Prostate gland (tissue), 2 donors: ENCODE measurements at places on chromosomes 3 and 15.

GRCh38 chr3:22734207-22734606, 468.9 kb upstream of the UBE2E2 start:
- no peak for DNase-seq

GRCh38 chr15:40441565-40442531, 1.1 kb downstream of the BAHD1 start:
- no peak for DNase-seq

DNA sequence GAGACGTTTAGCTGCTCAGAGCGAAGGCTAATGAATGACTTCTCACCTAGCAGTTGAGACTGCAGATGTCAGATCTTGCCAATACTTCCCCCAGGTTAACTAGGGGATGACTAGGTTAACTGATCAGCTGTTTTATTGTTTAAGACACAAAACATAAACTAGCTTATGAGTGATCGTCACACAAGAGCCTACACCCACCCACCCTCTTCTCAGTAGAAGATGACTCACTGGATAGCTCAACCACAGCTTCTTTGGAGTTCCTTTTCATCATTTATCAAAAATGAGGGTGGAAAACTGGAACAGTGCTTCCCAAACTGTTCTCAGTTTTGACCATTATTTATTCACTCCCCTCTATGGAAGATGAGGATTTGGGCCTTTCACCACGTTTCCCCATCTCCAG, 25.2 kb downstream of the GASK1A start:
- no peak for DNase-seq

GRCh38 chr3:155093261-155093660, 13.1 kb downstream of the MME start:
- peak; percentile 27 for DNase-seq

DNA sequence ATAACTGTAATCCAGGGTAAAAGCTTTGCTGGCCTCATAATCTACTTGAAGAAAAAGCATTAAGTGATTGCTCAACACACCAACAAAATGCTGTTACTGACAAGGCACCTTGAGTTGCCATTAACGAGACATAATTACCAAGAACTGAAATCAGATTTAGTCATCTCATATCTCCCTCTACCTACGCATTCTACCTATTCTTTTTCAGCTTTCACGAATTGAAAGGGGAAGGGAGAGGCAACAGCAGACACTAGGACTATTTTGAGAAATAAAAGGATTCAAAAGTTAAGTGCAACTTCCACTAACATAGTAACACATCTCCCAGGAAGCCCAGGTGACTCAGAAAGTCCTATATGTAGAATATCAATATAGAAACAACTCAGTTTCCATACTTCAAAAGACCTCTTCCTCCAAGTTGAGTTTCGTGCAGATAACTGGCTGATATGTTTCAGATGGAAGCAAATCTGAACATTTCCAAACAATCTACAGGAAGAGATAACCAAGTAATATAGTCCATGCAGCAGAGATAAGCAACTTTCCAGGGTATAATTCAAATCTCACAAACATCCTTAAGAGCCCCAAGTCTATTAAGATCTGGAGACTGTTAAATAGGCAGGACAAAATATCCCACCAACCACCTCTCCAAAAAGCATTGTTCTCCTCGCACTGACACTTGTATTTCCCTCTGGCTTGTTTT, 1.9 kb downstream of the OSBPL10 start:
- no peak for DNase-seq

DNA sequence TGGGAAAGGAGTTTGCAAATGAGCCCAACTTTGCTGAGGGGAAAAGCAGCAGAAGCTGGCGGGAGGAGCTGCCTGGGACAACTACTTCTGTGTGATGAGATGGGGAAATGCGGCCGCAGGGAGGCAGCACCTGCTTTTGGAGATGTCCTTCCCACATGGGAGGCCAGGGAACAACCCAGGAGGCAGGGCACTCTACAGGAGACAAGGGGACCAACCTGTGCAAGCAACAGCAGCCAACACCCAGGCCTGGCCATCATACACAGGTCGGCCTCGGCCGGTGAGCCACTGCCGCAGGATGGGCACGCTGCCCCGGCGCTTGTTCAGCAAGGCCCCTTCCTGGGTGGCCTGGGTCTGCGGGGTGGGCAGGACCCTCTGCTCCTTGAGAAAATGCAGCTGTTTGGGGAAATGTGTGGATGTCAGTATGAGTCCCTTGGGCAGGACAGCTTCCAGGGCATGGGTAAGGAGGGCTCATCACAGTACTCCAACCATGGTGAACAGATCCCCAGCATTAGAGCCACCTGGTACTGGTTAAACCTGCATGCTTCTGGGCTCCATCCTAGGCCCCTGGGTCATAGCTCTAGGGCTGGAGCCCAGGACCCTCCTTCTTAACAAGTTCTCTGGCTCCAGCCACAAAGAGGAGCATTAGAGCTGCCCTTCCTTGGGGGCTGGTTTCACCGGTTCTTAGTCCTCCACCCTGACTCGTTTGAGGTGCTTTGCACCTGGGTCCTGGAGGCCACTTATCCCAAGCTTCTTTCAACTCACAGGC, 11.6 kb downstream of the EPB42 start:
- DNase-seq, result no peak

DNA sequence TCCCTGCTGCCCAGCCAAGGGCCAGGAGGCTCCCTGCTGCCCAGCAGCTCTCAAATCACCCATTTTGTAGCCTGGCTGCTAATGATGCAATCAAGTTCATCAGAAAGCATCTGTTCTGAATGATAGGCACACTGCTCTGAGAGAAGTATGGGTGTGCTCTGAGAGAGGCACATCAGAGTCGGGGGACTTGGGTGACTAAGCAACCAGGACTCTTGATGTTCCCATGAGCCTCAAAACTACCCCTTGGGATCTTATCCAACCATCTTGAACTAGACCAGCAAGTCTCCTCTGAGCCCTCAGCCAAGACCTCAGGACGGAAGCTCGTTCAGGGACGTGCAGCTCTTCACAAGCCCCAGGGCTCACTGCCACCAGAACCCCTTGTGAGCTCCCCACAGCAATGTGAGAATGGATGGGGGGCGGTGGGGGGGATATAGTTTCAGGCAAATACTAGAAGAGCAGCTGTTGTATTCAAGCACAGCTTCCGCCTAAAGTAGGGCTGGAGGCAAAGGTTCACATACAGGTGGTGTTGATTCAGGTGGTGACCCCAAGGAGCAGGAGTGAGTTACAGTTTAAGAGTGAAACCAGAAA, 52.2 kb upstream of the HES1 start:
- no peak for DNase-seq

GRCh38 chr3:30260762-30261161, 345.6 kb upstream of the TGFBR2 start:
- DNase-seq, result no peak

- DNase-seq, result peak; percentile 56
These were observed 74.3 kb upstream of the TSEN2 start for GRCh38 chr3:12409684-12410596.

- peak; percentile 69 for DNase-seq
These were observed 832 bp downstream of the TGFBR2 start for GRCh38 chr3:30607032-30607833.

- DNase-seq, result no peak
These were observed 345.3 kb upstream of the POU1F1 start for GRCh38 chr3:87621667-87622066.

- DNase-seq, result no peak
These were observed 8.4 kb upstream of the KLHL24 start for GRCh38 chr3:183626877-183627594.

DNA sequence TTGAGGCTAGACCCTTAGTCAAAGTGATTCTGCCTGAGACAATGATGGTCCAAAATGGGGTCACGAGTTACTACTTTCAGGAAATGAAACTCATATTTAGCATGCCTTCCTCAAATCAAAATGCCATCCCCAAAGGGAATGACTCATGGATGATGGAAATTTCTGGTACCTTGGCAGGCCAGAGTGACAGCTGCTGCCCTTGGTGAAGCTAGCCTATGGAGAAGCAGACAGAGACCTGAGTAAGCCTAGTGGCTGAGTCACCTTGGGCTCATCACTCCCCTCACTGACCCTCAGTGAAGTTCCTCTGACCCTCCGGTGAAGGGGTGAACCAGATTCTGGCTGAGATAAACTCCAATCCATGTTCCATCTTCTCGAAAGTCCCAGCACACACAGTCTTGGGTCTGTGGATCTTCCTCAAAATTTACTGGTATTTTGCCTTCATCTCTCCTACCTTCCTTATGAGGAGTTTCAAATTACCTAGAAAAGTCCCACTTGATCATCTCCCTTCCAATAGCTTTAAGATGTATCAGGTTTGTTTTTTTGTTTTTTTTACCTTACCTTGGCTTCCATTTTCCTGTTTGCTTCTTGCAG, 54.5 kb upstream of the ABHD17C start:
- no peak for DNase-seq

GRCh38 chr15:89623165-89623564, 32.1 kb downstream of the KIF7 start:
- no peak for DNase-seq

GRCh38 chr15:85976102-85976501, 103.6 kb upstream of the AGBL1 start:
- no peak for DNase-seq

- no peak for DNase-seq
These were observed 426.7 kb downstream of the LPP start for GRCh38 chr3:188580659-188581058.

- no peak for DNase-seq
These were observed 38.2 kb downstream of the CORO2B start for GRCh38 chr15:68617001-68617400.

DNA sequence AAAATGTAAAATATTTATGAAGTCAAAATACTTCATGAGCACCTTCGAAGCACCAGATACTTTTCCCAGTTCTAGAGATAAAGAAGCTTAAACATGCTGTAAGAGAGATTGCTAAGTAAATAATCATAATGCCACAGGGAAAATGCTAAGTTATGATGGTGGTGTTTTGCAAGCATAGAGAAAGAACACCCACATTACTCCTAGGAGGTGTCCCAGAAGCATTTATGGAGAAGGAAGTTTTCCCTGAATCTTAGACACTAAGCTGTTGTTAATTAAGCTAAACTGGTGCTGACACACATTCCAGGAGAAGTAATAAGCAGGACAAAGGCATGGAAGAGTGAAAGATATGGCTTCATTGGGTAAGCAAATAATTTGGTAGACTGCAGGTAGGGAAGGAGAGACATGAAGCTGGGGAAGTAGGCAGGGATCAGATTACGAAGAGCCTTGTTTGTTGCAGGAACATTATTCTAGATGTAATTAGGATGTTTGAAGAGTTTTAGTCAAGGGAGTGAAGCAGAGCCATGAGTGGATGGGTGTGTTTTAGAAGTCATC, 40.4 kb upstream of the CHMP2B start:
- DNase-seq, result no peak

- no peak for DNase-seq
These were observed 42.9 kb downstream of the ISG20 start for GRCh38 chr15:88681610-88682221.

DNA sequence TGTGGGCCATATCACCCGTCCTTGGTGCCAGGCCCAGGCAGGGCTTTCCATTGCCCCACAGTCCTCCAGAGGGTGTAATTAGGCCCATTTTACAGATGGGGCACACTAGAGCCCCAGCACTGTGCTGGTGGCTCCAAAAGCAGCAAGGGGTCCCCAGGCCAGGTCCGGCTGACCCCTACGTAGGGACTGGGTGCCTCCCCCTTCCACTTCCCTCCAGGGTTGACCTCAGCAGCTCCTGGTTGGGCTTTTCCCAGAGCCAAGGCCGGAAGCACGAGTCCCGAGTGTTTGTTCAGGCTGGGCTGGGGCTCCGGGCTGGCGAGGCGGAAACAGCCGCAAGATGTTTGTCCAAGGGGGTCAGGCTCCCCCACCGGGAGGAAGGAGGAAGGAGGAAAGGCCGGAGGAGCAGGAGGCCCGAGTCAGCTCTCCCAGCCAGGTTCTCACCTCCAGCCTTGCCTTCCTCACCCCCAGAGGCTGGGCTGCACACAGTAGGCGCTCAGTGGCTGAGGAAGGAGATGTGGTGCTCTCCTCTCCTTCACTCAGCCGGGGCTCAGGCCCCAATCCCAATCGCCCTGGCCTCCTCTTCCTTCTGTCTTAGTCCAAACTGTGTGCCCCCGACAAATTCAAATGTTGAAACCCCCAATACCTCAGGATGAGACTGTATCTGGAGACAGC, 17.1 kb upstream of the PLXND1 start:
- no peak for DNase-seq

DNA sequence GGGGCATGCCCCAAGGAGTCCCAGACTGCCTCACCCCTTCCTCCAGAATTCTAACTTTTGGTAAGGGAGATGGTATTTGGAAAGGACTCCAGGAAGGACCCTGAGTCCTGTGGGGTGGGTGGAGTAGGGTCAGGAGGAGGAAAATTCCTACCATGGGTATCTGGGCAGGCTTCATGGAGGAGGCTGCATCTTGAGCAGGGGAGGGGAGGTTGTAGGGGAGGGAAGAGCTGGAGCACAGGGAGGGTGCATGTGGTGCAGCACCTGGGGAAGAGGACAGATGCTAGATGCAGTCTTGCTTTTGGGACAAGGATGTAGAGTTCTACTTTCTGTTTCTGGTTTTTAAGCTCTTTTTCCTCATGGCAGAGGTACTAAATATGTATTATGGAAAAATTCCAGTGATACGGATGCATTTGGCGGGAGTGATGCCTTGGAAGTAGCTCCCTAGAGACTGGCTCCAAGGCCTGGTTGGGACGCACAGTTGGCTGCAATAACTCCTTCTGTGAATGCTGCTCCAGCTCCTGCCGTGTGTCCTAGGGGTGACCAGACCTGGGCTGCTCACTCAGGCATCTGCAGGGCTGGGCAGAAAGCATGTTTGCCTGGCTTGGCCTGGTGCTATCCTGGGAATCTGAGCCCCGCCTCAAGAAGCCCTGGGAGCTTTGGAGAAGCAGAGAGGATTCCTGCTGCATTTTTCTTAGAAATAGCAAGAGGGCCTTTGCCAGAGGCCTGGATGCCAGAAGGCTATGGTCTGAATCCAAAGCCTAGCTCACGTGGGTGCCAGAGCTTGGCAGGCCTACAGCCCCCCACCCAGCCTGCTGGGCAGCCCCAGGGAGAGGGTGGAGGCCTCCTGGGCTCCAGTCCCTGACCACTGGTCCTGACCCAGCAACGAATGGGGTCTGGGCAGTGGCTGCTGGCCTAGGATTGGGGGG, 10.1 kb downstream of the SEMA3F start:
- no peak for DNase-seq

GRCh38 chr3:61454801-61455200, 106.6 kb upstream of the PTPRG start:
- no peak for DNase-seq

DNA sequence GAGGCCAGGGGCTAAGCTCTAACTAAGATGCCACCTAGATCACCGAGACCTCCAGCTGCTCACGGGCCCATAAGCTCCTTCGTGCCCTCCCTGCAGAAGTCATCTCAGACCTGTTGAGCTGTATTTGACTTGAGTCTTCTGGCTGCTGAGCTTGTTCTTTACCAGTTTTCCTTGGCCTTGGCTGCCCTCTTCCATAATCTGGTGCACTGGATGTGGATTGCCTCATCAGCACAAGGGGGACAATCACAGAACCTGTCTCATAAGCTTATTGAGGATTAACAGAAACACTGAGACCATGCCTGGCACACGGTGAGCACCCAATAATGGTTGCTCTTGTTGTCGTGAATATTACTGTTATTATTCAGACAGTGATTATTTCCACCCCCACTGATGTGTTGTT, 101.1 kb downstream of the EPHB1 start:
- DNase-seq, result no peak

DNA sequence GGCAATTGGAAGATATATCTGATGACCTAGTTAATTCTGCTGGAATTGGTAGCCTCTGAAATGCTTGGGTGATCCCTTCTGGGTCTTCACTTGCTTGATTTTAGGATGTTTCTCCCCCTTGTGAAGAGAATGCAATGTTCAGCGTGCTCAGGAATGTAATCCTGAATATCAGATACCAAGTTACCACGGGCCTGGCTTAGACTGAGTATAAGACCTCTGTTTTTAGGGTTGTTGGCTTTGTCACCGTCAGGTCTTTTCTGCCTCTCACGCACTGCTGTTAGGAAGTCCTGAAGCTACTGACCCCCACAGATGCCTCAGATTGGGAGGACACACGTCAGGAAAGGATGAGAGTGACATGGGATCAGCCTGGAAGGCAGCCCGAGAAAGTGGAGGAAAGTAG, 198.5 kb downstream of the CDIN1 start:
- no peak for DNase-seq
